Vagina (tissue), 2 donors: ENCODE measurements at places on chromosomes 3 and 15. TPM values are rescaled to one million over a fixed set of nuclear protein-coding genes. Genes with fewer than 3 reads are reported as not detected.

GRCh38 chr3:42682301-42683070 lies 2.9 kb upstream of the KLHL40 start:
- no peak for DNase-seq

DNA sequence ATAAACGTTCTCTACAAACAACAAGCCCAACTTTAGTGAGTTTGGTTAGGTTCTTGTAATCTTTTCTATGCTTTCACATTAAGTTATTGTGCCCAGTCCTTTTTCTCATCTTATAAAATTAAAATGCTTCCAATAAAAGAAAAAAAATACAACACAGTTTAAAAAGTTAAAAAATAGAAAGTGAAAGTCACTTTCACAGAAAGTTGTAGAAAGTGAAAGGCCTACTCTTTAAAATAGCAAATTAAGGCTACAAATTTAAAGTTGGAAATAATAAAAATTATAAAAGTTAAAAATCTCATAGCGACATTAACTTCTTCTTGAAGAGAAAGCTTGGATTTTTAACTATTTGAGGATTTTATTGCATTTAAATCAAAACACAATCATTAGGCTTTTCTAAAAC lies 35.9 kb downstream of the CD47 start:
- DNase-seq = no peak

Gene EPHB3
- 17.7 TPM for total RNA-seq

- DNase-seq = no peak
Measured at GRCh38 chr3:38717355-38718240, 68.1 kb upstream of the SCN5A start.

GRCh38 chr3:171788546-171789351 lies 21.5 kb downstream of the PLD1 start:
- DNase-seq = no peak

Gene SEMA3G
- 8.3 TPM for total RNA-seq

- DNase-seq = no peak
Measured at GRCh38 chr3:66372681-66373350, 128.0 kb downstream of the LRIG1 start.

DNA sequence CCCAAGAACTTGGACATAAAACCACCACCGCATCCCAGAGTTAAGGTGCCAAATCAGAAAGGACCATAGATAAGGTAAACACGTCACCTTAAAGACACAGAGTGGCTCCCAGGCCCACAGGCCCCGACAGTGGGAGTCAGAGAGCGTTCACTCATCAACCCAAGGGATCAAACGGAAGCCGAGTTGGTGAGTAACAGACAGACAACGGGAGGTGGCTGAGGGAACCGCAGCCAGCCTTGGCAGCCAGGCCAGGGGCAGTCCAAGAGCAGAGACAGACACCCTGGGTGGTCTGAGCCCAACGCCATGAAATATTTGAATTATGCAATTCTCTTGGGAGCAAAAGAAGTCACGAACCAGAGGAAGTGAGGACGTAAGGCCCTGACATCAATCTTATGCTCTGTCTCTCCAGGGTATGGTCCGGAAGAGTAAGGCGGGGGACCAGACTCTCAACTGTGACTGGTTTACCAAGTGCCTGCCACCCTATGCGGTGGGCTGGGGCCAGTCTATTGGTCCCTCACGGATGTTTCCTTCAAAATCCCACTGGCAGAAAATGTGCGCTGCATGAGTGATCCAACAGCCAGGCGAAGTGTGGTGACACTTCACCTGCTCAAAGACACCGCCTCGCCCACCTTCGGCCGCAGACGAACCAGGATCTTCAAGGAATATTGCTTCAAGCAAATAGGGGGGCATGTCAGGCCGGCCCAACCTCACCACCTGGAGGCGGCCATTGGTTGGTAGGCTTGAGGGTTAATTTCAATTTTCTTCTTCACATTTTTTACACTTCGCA lies 34.3 kb downstream of the TMEM44 start:
- no peak for DNase-seq

Gene PCLAF
- total RNA-seq = 8.1 TPM

DNA sequence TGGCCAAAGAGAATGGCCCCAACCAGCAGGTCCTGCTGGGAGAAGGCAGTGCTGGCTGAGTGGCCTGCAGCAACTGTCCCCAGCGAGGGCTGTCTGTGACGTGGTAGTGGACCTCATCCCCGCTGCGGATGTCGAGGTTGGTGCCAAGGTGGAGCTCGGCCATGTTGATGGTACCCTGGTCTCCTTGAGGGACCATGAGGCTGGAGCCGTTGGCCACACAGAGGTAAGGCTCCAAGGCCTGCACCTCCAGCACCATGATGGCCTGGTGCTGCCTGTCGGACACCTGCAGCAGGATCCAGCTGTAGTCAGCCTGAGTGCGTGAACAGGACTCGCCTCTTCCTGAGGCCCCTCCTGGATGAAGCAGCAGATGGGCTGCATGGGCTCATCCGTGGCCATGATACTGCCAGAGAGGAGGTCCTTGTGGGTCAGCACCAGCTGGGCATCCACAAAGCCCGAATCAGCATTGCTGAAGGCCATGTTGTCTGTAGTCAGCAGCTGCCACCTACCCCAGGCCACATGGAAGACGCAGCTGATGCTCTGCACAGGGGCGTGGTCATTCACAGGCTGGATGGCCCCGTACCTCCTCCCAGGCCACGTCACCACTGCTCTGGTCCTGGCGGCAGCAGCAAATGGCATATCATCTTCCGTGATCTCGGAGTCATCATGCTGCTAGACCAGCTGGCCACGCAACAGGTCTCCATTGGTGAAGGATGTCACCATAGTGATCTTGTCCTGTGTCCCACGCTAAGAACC lies 167.5 kb downstream of the GOLGA6L4 start:
- peak; percentile 88 for DNase-seq

DNA sequence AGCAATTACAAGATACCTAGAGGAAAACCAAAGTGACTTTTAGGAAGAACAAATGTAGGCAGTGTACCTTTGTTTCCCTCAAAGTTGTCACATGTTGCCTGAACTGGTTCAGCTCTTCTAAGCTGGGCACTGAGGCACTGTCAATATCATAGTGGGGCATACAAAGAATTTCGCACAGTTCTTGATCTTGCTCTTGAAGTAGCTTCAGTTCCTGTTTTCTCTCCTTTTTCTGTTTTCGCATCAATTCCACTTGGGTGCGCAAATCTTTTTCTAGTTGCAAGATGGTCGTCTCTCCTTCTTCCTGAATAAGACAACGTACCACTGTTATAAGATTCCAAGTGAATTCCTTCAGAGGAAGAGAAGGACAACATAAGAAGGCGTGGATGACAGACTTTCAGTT lies 12.7 kb downstream of the PRC1 start:
- DNase-seq = no peak

Gene CCDC39
- not detected for total RNA-seq
